ENCODE measurements at places on chromosomes 2 and 18. TPM values are rescaled to one million over a fixed set of nuclear protein-coding genes. Genes with fewer than 3 reads are reported as not detected.
A peak's percentile ranks its signal among the peaks of the same experiment; 100 is the strongest.

- no peak for DNase-seq
Measured at GRCh38 chr2:241539616-241540374, 18.8 kb upstream of the BOK start.

DNA sequence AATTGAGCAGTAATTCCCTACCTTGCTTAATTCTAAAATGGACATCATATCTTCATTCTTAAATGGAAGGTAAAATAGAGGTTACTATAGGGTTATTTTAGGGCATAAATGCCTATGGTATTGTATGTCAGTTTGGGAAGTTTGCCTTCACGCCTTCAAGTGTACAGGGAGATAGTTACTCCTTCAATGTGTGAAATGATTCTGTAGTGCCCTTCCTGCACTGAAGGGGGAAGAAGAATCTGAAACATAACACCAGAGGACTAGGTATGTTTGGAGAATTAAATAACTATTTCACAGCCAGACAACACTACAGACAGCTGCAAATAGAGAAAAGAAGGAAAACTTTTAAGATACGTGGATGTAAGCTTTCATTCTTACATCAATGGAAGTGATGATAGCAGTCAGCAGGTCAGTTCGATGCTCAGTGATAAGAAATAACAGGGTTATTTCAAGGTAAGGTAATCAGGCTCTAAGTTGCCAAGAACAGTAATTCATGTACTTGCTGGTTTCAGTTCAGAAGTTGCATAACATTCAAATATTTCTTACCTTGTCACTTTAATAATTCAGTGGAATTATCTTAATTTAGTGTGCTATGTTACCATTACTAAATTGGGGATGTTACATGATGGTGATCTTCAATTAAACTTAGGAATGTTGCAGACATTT is 4.0 kb downstream of the PKP4 start:
- no peak for DNase-seq

DNA sequence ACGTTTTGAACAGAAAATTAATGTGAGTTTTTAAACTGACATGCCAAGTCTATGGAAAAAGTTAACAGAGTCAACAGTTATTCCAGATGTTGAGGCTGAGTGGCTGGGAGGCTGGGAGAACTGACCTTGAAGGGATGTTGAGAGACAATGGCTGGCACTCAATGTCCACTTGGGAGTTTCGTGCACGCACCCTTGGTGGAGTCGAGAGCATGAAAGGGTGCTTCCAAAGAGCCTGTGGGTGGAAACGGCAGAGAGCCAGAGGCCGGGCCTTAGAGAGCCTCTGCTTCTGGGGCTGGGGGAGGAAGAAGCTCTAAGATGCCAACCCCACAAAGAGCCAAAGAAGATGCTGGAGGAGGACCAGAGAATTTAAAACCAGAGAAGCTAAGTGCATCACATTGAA is 63.4 kb upstream of the L3MBTL4 start:
- DNase-seq: no peak

GRCh38 chr2:19667085-19667484 is 234.7 kb downstream of the TTC32 start:
- DNase-seq: no peak

Gene TDRD15
- not detected for total RNA-seq

GRCh38 chr2:40096360-40096759 is 317.3 kb upstream of the THUMPD2 start:
- peak; percentile 52 for DNase-seq

- no peak for DNase-seq
Measured at GRCh38 chr2:21233194-21233593, 109.4 kb downstream of the TDRD15 start.

DNA sequence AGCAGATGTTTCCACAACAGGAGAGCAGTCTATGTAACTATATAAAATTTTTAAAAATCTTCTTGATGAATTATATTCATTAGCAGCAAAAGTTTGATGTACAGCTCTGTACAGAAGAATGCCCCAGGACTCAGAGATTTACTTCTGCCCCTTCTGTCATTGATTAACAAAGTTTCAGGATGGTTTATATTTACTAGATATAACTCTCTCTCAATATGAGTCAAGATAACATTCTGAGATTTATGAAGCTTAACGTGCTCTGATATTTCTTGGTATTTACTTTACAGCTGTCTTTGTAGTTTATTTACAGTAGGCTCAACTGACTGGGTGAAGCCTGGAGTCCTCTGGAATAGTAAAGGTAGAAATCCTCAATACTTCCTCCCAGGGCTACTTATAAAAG is 93.6 kb upstream of the HNMT start:
- no peak for DNase-seq

All from SJSA1 (cell line).